ENCODE measurements at places on chromosomes 3 and 15.

- DNase-seq, result no peak
Measured at GRCh38 chr3:52181543-52181942, 16.4 kb upstream of the ALAS1 start.

DNA sequence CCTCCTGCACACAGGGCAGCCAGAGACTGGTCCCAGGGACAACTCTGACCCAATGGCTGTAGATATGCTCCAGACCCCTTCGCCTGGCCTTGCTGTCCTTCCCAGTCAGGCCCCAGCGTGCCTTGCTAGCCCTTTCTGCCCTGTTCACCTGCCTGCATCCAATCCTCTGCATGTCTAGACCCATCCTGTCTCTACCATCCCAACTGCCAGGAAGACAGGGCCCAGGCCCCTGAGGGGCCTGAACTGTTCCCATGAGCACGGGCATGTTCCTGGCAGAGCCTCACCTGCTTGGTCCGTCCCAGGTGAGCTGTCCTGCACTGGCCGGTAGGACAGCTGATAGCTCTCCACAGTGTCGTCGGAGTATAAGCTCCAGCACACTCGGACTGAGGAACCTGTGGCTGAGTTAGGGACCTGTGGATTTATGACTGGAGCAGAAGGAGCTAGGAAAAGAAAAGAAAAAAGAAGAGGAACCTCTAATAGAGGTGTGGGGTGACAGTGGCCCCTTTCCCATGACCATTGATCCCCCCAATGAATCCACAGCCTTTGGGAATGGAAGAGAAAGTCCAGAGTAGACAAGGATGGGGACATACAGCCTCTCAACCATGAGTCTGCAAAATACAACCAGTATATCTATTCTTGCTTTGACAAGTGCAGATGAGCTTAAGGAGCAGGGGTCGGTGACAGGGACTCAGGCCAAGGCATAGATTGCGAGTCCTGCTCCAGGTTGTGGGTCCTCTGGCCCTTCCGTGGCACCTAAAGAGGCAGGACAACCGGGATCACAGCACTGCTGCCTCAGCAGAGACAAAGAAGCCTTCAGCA lies 33.9 kb downstream of the FSD2 start:
- DNase-seq, result no peak

- no peak for DNase-seq
Measured at GRCh38 chr15:66961407-66961884, 104.0 kb upstream of the SMAD3 start.

DNA sequence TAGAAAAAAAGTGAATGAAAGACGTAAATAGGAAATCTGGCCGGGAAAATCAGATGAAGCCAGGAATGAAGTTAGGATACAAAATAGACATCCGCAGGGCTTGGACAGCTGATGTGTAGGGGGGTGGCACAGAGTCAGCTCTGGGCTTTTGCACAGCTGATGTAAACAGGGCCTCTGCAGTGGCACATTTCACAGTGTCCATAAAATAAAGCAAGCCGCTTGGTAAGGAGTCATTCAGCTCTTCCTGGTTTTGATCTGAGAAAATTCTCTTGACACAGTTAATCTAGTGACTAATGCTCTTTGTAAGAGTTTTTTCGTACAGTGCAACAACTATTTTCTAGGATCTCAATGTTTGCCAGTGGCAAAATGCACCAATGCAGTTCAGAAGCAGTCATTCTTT lies 153.3 kb downstream of the USP13 start:
- no peak for DNase-seq

DNA sequence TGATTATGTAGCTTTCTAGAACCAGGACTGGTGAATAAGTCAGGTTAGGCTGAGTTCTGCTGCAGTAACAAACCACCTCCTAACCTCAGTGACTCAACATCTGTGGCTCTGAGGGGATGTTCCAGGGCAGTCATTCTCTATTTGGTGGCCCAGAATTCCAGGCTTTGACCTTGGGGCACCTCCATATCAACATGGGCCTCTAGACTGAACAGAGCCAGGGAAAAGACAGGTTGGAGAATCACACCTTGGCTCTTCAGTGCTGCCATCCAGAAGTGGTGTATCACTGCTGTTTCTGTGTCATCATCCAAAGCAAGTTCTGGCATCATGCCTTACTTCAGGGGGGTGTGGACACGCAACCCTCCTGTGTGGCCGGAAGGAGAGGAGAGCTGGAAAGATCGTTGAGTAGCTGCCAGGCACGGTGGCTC lies 15.3 kb downstream of the ZBTB47 start:
- no peak for DNase-seq

- DNase-seq, result no peak
Measured at GRCh38 chr3:190695225-190695624, 167.3 kb downstream of the GMNC start.

DNA sequence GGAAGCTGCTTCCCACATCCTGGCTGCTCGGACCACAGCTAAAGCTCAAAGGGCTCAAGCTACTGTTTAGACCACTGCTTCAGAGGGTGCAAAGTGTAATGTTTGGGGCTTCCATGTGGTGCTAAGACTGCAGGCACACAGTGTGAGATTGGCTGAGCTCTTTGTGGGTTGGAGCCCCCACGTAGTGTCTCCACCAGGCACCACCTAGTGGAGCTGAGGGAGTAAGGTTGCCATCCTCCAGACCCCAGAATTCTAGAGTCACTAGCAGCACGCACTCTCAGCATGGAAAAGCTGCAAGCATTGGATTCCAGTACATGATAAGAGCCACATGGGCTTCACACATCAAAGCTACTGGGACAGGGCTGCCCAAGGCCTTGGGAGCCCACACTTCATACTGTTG lies 9.3 kb downstream of the MKRN3 start:
- no peak for DNase-seq

Data from stimulated activated CD4-positive, alpha-beta T cell treated with anti-CD3 and anti-CD28 coated beads, Interleukin-12 subunit alpha, Interleukin-12 subunit beta, amount 100 ng/mL, for 4 hours (primary cell).